ENCODE measurements at places on chromosomes 6 and 20.
A peak's percentile ranks its signal among the peaks of the same experiment; 100 is the strongest.

GRCh38 chr20:36461600-36462439, 79.5 kb upstream of the MYL9 start:
- DNase-seq = no peak

- DNase-seq = no peak
Observed at GRCh38 chr6:73032586-73032985, 192.7 kb downstream of the KHDC1L start.

- DNase-seq = no peak
Observed at GRCh38 chr20:56925831-56926170, 296.7 kb downstream of the TFAP2C start.

- DNase-seq = no peak
Observed at GRCh38 chr6:53124131-53124800, 24.4 kb downstream of the GCM1 start.

DNA sequence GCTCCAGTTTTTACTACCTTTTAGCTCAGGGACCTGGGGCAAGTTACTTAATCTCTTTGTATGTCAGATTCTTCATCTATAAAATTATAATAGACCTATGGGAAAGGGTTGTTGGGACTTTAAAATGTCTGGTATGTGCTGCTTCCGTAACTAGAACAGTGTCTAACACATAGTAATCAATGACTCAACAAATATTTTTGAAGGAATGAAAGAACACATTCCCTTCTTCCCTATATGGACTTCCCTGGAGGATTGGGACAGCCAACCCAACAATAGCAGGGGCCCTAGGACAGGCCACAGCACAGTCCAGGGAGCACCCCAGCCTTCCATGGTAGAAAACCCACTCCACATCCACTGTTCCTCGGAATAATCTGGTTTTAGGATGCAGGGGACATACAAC, 50.7 kb upstream of the TPD52L1 start:
- DNase-seq = no peak

- DNase-seq = peak; percentile 27
Observed at GRCh38 chr20:57332105-57333089, 2.8 kb downstream of the SPO11 start.

GRCh38 chr20:39547546-39548408, 585.6 kb downstream of the DHX35 start:
- DNase-seq = no peak

DNA sequence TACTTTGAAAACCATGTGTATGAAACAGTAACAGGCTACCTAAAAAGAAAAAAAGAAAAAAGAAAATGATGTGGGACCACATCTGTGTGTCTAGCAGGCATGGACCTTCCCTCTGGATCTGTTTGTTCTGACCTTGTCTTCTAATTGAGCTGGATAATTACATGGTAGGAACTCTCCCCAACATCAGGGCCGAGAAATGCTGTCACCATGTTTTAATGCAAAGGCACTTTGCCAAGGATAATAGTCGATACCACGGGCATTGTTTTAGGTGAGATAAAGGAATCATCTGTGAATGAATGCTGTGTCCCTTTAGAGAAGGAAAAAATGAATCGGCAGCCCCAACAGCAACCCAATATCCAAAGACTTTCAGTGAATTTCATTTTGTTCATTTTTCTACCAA, 149.1 kb downstream of the ZDHHC14 start:
- no peak for DNase-seq

- DNase-seq = no peak
Observed at GRCh38 chr6:154460306-154461071, 50.0 kb downstream of the CNKSR3 start.

DNA sequence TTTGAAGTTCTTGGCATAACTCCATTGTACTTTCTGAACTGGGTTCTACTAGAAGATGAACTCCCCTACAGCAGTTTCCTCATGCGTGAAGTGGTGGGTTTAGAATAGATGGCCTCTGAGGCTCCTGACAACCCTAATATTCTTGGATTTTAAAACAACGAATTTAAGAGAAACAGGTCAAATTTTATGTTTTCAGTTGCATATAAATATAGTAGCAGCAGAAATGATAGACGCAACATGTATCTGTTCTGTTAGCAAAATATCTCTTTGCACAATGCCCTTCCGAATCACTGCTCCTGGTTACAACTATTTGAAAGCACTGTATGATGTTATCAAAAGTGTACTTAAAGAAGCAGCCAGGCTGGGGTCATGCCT, 247.2 kb downstream of the TBC1D7 start:
- no peak for DNase-seq

DNA sequence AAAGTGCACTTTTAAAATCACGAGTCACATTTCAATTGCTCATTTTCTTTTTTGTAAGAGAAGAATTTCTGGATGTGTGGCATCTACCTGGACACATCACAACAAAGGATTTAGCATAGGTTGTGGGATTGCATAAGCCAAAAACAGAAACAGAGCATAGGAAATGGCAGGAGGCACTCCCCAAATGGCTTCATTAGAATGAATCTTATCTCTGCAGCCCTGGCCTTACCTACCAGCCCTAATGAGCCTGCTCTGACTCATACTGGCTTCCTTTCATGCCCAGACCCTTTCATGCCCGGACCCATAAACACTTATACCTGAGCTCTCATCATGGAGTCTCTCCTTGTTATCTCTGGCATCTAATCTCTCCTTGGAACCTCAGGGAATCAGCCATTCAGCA, 23.9 kb upstream of the SPTLC3 start:
- DNase-seq = no peak

DNA sequence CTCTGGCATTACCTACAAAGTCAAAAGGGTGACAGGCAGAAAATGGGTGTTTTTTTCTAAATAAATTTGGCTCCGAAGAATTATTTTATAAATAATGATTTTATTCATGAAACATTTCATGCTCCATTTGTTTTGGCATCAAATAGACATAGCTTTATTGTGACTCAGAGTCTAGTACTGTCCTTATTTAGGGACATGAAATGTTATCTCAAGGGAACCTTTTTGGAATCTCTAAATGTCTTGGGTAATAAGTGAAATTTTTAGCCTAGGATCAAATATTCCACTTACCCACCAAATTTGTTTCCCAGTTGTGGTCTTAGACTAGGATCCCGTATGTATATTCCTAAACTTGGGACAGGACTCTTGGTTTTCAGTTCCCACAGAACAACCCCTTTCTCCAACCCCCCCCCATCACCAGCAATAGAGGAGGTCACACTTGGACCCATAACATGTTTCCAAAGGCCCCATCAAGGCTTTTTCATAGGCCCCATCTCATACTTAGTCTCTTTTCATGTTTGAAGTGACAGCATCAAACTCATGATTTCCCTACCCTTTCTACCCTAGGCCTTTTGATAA, 81.8 kb downstream of the JAG1 start:
- DNase-seq = no peak

- no peak for DNase-seq
Observed at GRCh38 chr6:97732045-97732444, 449.0 kb upstream of the MMS22L start.

DNA sequence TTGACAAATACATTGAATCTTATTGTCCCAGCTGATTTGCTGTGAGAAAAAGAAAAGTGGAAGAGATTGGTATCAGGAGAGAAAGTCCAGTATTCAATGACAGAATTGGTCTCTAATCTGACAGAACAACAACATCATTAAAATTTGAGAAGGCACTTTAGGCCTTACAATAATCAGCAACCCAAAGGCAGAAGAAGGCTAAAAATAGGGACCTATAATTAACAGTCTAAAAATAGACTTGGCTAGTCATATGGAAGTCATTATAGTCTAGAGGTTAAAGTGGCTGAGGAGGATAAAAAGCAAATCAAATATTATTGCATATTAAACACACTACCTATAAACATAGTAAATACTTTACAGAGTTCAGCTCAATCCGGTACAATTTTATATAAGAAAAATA, 393.6 kb upstream of the JAG1 start:
- DNase-seq = no peak

GRCh38 chr6:100554228-100554627, 89.5 kb upstream of the SIM1 start:
- no peak for DNase-seq

DNA sequence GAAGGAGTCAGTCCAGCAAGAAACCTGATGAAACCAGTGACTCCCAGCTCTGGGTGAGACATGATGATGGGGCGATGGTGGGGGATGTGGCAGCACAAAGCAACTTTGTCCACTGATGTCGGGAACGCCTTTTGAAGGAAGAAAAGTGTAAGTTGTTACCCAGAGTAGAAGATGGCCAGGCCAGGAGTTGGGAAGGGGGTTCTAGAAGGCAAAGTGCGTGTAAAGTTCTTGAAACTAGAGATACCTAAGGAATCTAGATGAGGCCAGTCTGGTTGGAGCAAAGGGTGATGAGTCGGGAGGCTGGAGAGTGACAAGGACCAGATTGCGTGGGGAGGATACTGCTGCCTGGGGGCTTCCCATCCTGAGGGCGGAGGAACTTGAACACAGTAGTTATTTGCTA, 117.0 kb downstream of the PHACTR3 start:
- DNase-seq = no peak

- DNase-seq = no peak
Observed at GRCh38 chr20:47281376-47281775, 75.1 kb downstream of the ZMYND8 start.

DNA sequence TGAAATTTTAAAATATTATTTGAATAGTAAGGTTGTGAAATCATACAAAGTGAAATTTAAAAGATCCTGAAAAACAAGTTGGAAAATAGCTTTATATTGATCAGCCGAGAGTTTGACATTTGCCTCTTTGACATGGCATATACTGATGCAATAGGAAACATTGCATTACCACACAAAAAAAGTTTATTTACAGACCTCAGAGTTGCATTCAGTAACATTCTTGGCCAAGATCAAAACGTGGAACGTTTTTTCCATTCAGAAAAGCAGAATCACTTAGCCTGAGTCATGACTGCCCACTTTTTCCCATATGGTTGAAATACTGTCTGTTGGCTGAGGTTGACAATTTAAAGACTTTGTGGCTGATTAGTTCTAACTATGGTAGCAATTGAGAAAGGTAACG, 55.1 kb upstream of the BACH2 start:
- no peak for DNase-seq

DNA sequence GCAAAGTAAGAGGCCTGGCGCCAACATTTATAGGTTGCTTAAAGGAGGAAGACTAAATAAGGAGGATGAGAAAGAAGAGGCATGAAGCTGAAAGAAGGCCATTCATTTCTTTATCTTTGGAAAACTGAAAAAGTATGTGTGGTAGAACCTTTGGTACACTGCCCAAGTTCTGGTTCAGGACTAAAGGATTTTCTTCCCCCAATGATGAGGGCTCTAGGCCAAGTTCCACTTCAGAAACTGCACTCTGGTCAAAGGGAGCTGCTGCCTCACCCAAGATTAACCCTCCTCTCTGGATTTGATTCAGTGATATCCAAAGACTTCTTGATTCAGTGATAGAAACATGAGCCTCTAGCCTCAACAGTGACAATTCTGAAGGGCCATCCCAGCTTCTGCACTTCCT, 5.0 kb upstream of the KPNA5 start:
- no peak for DNase-seq

DNA sequence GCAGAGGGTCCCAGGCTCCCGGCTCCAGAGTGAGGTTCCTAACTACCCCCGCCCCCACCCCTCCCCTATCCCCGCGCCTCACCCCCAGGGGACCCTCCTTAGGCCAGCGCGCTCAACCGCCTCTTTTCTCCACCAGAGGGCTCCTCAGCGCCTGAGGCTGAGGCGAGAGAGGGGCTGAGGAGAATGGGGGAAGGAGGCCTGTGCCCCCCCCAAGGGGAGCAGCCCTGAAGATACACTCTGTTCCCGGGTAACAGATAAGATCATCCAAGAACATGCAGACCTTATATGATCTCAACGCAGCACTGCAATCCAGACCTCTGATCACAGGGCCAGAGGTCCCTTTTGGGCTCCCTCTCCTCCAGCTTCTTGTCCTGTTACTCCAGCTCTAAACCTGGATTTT, 43.3 kb upstream of the MRPS10 start:
- no peak for DNase-seq

GRCh38 chr20:32482143-32482441, 103.0 kb downstream of the NOL4L start:
- no peak for DNase-seq

DNA sequence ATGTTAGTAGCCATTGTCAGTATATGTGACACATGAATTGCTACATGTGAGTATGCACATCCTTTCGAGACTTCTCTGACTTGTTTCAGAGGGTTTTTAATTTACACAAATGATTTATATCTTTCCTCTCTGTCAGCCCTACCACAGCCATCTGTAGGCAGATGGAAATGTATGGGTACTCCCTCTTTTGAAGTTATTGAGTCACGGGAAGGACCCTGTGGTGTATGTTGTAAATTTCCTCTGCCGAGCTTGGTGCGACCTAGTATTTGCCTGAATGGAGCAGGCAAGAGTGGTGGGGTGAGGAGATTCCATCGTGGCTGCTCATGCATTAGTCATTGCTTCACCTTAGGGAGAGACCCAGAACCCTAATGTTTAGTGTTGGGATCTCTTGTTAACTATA, 171.9 kb downstream of the JARID2 start:
- no peak for DNase-seq
